ENCODE measurements at places on chromosomes 5 and 9.

DNA sequence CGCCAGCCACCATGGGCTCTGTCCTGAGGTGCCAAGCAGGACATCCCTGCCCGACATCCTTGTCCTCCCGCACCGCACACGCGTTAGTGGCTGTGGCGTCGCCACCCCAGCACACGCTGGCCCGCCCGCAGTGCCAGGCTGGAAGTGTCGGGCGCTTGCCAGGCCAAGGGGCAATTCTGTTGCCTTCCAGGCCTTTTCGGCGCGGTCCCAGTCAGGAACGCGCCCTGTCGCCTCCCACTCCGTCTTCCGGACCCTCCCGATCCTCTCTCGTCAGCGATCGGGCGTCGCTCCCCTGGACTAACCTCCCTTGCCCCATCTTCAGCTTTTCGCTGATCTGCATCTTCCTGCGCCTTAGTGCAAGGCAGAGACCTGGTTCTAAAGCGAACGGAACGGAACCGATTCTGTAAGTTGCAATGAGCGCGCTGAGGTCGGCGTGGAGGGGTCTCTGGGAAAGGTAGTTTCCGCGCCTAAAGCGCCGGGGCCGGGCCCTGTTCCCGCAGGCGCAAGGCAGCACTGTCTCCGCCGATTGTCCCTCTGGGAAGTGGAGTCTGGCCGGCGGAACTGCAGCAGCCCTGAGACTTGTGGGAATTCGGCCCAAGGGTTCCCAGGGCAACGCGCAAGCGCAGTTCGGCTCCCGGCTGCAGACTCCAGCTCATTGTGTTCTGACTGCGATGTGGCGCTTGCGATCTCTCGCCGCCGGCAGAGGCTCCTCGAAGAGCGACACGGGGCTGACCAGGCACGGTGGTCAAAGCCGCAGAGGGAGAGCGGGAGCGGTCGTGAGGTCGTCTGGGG is at the start of gene ZNF454:
ZNF454 (plus strand) TSS at position 630 of the 792 bp plus-strand sequence. CDS start 1,594 bp downstream, outside the sequence.
- no peak for DNase-seq

DNA sequence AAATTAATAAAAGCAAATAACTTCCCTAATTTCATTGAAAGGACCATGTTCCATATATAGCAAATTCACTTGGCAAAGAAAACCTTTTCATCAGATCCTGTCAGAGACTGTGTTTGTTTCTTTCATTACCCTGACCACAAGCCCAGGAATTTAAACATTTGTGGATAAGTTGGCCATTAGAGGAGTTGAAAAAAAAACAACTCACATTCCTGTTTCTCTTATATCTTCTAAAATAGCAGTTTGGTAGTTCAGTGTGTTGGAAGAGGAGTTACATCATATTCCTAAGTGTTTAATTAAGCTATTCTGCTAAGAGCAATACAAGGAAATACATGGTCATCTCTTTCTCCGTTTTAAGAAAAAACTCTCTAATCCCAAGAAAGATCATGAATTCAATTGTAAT is 505.6 kb downstream of the TLE1 start:
- no peak for DNase-seq

- no peak for DNase-seq
Observed at GRCh38 chr5:83197326-83197967, 120.1 kb downstream of the XRCC4 start.

GRCh38 chr5:64273276-64273675 is 107.6 kb downstream of the RNF180 start:
- no peak for DNase-seq

GRCh38 chr9:79609468-79610018 is 37.8 kb downstream of the TLE4 start:
- DNase-seq: no peak

- DNase-seq: no peak
Observed at GRCh38 chr9:91178281-91179236, 183.2 kb downstream of the AUH start.

DNA sequence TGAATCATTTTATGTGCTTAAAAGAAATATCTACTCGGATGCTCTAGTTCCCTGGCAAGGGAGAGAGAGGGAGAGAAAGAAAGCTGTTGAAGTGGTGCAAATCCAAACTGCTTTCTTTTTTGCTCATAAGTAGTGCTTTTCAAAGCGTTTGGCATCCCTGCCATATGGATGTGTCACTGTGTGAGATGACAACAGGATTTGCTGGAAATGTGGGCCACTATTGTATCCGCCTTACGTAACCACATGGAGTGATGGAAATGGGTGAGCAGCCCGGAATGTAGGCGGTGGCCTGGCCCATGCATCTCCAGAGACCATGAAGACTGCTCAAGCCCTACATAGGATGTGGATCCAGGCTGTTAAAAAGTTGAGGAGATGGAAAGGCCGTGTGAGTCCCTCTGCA is 30.8 kb downstream of the TJP2 start:
- DNase-seq: no peak

DNA sequence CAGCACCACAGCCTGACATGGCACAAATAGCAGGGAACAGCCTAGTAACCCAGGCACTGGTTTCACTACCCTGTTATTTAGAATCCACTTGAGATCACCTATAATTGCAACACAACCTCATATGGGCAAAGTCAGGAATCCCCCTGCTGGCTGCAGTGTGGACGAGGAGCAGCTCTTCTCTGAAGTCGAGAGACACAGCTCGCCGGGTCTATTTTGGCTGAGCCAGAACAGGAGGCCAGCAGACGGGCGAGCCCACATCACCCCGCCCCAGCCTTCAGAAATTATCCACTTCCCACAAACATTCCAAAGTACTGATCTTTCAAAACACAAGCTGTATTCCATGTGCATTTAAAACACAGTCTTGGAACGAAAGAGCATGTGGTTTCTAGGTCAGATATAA is 179.0 kb downstream of the ROR2 start:
- DNase-seq: no peak

GRCh38 chr9:117250610-117251215 is 164.1 kb downstream of the ASTN2 start:
- no peak for DNase-seq

- no peak for DNase-seq
Observed at GRCh38 chr9:85586684-85587083, 155.1 kb downstream of the AGTPBP1 start.

- peak; percentile 27 for DNase-seq
Observed at GRCh38 chr9:69121155-69122081, 52.7 kb upstream of the TJP2 start.

DNA sequence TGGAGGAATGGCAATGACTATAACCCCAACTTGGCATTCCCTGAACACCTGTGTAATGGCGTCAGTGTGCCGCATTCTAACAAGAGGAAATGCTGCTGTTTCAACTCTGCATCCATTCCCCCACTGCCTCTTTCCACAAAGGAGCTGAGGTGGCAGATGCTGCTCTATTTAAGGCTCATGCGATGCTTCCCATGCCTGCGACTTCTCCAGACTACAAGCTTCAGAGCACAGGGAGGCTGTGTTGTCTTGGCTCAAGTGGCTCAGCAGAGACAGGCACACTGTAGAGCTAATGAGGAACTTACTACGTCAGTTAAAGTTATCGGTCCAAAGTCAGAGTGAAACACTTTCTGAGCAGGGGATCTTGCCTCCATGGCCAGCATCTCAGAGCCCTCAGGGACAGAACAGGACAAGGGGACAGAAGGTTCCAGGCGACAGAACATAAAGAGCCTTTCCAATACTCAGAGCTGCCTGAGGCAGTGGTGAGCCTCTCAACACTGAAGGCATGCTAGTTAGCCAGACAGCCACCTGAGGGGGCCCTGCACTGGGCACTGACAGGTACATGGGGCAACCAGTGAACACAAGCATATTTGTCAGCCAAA is 21.8 kb downstream of the TNIP1 start:
- no peak for DNase-seq

- no peak for DNase-seq
Observed at GRCh38 chr5:63843190-63843589, 119.1 kb downstream of the HTR1A start.

DNA sequence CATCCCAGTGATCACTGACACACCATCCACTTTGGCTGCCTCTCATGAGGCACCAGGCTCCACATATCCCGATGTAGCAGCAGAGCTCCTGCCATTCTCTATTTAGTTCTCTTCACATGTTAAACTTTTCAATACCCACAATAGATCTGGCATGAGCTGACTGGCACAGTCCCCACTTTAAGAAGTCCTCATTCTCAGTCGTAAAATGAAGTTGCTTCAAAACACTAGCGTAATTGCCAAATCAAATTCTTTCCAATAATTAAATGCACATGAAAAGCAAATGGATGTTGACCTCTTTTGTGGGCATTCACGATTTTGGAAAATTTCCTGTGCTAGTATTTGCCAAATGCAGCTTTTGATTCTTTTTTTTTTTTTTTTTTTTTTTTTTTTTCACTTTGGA is 32.4 kb downstream of the HAPLN1 start:
- DNase-seq: no peak

DNA sequence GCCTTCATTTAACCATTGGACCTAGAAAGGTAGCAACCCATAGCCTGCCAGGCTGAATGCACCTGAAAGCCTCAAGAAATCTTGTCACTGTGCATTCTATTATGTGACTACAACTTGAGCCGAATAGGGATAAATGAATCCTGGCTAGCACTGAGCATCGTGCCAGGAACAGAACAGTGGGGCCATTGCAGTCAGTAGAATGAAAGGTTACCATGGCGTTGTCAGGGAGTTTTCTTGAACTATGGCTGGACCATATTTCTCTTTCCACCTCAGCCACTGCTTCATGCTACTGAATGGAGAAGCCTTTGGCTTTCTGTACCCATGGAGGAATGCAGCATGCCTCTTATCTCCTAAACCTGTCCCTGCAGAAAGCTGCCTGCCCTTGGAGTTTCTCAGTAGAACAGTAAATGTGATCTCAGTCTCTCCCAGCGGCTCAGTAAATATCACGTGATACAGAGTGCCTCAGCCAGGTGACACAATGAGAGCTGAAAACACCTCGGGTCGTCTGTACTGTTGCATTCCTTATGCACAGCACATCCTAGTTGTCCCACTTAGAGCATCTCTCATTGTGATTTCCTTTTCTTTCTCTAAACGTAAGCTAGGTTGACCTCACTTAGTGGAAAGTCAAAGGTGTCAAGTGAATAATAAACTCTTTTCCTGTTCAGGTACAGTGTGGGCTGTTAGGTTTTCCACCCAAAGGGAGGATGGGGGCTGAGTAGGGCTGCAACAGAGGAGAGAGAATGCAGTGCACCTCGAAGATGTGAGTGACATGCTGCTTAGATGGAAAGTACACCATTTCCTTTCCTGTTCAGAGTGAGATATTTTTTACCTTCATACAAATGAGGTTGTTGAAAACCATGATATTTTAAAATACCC is 115.3 kb downstream of the MACIR start:
- DNase-seq: no peak

- no peak for DNase-seq
Observed at GRCh38 chr5:89723907-89724306, 685.6 kb downstream of the CETN3 start.

GRCh38 chr9:134025606-134026541 is 593 bp downstream of the BRD3OS start:
- DNase-seq: peak; percentile 31

DNA sequence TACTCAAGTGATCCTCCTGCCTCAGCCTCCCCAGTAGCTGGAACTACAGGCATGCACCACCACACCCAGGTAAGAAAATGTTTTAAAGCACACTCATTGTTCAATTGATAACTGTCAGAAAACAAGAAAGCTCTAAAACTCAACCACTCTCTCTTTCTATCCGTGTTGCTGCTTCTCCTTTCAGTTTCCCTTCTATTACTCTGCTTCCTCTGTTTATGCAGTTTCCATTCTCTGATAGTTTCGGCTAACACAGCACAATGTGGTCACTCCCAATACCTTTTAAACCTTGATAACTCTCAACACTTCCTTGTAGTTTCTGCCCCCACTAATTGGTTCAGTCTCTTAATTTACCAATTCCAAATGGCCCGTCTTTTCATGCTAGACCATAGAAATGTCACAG is 59.2 kb upstream of the NR4A3 start:
- no peak for DNase-seq

DNA sequence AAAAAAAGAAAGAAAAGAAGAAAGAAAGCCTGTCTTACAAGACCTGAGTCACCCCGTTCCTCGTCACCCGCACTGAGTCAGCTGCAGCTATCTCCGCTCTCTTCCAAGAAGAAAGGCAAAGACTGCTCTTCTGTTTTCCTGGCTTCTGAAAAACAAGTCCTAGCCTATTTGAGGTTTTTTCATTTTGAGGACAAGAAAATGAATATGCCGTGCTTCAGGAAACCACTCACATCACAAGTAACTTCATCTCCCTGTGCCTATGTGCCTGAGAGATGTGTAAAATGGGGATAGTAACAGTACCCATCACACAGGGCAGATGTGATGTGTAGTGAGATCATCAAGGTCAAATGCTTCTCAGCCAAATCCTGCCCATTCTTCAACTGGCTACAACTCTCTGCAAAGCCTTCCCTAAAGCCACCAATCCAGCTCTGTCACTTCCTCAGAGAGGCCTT is 78.4 kb downstream of the GLDC start:
- no peak for DNase-seq

DNA sequence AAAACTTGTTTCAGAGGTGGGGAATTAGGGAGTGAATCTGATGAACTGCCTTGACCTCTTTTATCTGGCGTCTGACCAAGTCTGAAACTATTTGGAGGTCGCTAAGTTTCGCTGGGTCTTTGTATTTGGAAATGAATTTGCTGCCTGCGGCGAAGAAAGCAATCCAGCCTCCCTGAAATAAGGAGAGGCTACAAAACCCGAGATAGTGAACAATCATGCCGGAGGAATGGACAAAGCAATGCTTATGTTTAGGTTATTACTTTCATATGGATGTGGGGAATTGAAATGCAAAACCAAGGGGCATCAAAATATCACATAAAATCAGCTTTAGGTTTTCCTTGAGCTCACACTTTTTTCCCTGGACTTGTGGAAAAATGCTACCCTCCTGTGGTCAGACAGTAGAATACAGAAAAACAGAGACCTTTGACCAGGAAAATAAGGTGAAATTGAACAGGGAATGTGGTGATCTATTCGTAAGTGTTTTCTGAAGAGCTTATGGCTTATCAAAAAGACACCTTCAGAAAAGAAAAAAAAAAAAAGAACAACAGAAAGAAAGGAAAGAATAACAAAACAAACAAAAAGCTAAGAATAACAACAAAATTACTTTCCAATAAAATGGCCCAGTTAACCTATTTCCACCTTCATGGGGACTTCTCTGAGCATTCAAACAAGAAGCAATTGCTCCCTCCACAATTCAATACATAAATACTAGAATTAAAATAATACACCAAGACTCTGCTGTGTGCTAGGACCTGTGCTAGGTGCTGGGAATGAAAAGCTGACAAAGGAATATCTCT is 68.6 kb upstream of the DPYSL3 start:
- DNase-seq: no peak

- DNase-seq: no peak
Observed at GRCh38 chr9:76600007-76600615, 141.1 kb downstream of the GCNT1 start.

GRCh38 chr9:83794051-83794450 is 23.5 kb downstream of the GKAP1 start:
- no peak for DNase-seq

DNA sequence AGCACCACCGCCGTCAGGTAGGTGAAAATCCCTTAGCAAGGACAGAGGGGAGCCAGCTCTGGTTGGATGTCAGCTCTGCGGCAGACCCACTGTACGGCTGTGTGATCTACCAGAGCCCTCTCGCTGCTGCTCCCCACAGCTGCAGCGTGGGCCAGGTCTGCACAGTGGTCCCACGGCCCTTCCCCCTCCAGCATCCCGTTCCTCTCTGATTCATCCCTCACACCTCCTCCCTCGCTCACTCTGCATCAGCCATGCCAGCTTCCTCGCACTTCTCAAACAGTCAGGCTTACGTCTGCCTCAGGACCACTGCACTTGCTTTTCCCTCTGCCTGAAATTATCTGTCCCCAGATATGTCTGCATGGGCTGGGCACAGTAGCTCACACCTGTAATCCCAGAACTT is 26.6 kb upstream of the CFAP157 start:
- no peak for DNase-seq
